ENCODE measurements at places on chromosomes 1 and 21.
A peak's percentile ranks its signal among the peaks of the same experiment; 100 is the strongest.

DNA sequence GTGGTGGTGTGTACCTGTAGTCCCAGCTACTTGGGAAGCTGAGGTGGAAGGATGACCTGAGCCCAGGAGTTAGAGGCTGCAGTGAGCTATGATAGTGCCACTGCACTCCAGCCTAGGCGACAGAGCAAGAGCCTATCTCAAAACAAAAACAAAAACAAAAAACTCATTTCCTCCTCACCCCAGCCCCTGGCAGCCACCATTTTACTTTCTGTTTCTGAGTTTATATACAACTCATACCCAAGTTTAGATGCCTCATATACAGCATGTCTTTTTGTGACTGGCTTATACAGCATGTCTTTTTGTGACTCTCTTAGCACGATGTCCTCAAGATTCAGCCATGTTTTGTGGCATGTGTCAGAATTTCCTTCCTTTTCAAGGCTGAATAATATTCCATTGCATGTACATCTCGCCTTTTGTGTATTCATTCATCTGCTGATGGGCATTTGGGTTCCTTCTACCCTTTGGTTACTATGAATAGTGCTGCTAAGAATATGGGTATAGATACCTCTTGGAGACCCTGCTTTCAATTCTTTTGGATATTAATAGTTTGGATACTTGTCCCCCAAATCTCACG is 14.7 kb downstream of the COA7 start:
- DNase-seq, result no peak

- no peak for DNase-seq
Measured at GRCh38 chr1:17513131-17513530, 26.4 kb upstream of the ARHGEF10L start.

- DNase-seq, result no peak
Measured at GRCh38 chr1:90650401-90650800, 66.7 kb downstream of the BARHL2 start.

DNA sequence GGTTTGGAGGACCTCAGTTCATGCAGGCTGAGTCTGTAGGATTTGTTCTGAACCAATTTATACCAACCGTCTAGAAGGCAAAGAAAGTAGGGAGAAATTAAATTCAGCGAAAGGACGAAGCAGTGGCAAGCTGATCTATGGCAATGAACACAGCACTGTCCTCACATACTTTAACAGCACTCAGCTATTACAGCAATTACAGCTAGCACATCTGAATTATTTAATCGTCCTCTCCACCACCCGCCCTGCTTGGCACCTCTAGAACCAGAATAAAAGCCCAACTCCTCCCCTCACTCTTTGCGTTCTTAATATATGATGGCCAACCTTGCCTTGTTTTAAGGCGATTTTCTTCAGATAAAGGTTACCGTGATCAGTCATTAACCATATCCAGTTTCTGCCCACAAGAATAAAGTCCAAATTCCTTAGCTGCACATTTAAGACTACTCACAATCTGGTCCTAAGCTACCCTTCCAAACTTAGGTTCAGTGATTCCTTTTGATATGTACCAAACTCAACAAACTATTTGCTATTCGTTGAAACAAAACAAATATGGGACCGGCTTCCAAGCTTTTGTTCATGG is 169.4 kb upstream of the ESRRG start:
- no peak for DNase-seq

GRCh38 chr1:172970186-172970585 is 80.6 kb downstream of the TNFSF18 start:
- no peak for DNase-seq

- no peak for DNase-seq
Measured at GRCh38 chr1:227731241-227731677, 3.8 kb downstream of the JMJD4 start.

DNA sequence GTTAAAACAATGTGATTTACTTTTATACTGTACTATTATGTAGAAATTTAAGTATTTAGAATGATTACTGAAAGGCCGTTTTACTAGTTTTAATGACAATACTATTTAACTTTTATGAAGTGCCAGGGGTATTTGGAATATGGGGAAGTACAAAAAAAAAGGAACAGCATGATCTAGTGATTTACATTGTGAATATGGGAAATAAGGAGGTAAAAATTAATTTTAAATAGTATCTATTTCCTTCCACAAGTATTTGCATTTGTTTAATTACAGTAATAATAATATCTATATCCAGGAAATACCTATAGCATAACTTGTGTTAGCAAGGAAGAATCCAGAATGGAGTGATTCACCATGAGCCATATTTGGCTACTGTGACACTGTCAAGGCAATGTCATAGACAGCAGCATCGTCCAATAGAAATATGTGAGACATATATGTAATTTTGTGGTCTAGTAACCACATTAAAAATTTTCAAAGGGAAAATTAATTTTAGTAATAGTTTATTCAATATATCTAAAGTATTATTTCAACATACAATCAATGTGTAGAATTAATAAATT is 22.0 kb downstream of the CNST start:
- no peak for DNase-seq

- DNase-seq, result peak; percentile 9
Measured at GRCh38 chr1:25173809-25174340, 58.4 kb downstream of the SYF2 start.

DNA sequence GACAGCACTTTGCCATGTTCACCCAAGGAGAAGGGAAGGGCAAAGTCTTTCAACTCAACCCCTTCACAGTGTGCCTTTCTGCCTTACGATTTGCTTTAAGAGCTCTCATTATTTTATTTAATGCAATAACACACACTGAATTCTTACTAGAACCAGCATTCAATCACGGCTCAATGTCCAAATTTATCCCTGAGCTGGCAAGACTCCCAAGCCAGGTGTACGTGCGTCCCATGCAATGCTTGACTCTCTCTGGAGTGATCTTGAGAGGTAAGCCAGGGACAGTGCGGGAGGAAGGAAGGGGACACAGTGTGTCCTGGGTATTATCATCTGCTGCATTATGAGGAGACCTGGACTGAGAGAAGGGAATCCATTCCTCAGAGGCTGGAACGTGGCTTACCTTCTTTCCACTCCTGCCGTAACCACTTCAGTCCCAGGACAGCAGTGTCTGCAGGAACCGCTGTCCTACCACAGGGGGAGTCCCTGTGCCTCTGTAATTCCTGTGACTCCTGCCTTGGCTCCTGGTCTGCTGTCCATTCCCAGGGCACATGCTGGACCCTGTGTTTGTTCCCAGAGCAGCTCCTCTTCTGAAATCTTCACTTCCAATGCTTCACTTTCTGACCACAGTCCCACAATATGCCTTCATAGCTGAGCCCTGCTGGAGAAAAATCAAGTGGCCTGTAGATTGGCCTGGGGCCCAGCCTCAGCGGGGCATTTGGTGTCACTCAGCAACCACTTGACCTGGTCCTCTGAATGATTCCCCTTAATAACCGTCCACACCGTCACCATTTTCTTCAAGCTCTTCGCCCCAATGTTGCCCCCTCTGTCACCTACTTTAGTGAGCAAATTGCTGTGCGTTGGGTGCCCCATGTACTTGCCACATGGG is 28.6 kb upstream of the STUM start:
- DNase-seq, result no peak

DNA sequence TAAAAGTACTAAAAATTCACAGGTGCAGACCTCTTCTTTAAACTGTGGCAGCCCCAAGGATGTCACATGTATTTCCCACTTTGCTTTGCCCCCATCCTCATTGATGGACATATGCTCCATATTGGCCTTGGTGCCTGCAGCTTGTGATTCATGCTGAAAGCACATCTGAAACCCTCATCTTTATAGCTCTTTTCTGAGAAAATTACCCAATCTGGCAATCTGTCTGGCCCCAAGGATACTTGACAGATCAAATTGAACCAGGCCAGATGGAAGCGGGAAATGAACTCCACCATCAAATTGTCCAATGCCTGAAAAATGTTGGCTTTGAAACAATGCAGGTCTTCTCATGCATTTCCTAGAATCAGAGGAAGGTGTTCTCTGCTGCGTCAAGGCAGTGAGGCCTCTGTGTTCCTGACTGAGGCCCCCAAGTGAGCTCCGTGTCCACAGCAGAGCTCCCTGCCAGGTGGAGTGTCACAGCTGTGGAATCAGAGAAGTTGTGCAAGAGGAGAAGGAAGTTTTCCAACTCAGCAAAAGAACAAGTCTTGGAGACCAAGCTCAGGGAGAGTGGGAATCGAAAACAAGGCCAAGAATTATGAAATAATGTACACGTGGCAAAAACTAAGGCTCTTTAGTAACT is 323.7 kb downstream of the PLPP3 start:
- DNase-seq, result no peak

GRCh38 chr1:168918860-168919741 is 187.4 kb upstream of the ATP1B1 start:
- no peak for DNase-seq

- no peak for DNase-seq
Measured at GRCh38 chr1:17290553-17290952, 17.4 kb upstream of the PADI4 start.

DNA sequence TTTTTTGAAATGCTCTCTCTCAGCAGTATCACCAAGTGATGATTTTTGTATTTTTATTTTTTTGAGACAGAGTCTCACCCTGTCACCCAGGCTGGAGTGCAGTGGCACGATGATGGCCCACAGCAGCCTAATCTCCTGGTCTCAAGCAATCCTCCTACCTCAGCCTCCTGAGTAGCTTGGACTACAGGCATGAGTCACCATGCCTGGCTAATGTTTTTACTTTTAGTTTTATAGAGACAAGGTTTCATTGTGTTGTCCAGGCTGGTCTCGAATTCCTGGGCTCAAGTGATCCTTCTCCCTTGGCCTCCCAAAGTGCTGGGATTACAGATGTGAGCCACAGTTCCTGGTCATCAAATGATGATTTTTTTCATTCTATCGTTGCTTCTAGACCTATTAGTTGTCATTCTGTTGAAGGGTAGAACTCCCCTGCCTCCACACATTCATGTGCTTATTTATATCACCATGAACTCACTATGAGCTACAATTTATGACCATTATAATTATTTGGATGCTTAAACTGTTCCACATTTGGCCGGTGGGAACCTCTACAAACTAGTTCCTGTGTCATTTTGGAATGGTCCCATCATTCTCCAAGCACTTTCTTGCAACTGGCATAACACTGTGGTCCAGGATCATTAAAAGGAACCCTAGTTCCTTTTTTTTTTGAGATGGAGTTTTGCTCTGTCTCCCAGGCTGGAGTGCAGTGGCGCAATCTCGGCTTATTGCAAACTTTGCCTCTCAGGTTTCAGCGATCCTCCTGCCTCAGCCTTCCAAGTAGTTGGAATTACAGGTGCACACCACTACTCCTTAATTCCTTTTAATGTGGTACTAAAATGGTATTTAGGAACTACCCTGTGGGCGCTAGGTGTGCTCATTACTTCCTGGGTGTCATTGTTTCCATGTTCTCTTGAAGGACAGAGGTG is 20.2 kb upstream of the TOR3A start:
- no peak for DNase-seq

DNA sequence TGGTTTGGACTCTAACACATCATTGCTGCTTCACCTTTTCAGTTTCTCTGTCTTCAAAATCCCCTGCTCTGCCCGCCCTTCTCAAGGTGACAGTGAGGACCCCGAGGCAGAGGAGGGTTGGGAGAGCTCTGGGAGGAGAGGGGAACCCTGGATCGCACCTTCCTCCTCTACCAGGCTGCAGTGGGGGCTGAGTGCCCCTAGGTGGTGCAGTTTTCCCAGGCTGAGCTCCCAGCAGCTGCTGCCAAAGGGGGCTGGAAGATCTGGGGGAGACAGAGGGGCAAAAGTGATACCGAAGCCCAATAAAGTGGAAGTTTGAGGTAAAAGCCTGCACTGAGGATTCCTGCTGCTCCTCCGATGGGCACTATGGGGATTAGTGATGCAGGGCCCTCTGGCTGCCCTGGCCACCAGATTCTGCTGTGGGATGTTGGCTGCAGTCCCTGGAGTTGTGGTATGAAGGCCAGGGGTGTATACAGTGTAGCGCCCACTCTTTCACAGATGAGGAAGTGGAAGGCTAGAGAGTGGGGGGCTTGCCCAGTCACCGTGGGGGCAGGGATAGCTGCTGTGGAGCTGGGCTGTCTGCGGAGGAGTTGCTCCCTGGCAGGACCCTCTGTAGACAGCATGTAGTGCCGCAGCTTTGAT is 40.7 kb upstream of the SCMH1 start:
- DNase-seq, result no peak

- DNase-seq, result no peak
Measured at GRCh38 chr1:152162792-152163463, 3.9 kb upstream of the RPTN start.

DNA sequence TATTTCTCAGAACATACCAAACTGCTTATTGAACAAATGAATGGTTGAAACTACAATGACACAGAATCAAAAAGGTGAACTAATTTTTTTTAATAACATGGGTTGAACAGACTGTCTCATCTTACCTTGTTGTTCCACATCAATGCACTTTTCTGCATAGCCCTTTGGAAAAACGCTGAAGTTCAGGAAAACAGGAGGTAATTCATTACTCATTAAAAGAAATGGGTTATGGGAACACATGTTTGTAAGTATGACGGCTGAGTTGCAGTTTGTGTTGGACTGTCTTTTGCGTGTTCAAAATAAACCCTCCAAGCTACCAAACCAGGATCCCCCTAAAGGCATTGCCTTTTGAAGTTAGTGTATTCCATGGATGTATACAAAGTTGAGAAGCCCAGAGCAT is 514.9 kb upstream of the PKN2 start:
- no peak for DNase-seq

GRCh38 chr1:179190861-179191260 is 38.6 kb downstream of the ABL2 start:
- no peak for DNase-seq

DNA sequence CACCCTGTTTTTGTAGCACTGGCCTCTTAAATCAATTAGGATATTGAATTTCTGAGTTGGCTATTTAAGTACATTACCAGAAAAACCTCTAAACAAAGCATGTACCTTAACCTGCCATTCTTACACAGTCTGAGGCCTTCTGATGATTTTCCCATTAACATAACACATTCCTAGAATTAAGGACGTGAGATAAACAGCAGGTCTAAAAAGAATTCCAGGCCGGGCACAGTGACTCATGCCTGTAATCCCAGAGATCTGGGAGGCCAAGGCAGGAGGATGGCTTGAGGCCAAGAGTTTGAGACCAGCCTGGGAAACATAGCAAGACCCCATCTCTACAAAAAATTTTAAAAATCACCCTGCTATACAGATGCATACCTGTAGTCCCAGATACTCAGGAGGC is 18.0 kb upstream of the LRRC8D start:
- DNase-seq, result no peak
